CD4-positive, alpha-beta T cell treated with Interleukin-17A for 4 hours (primary cell): ENCODE measurements at places on chromosomes 6 and 20.

GRCh38 chr20:10462516-10462915 lies 27.4 kb downstream of the SLX4IP start:
- DNase-seq, result no peak

DNA sequence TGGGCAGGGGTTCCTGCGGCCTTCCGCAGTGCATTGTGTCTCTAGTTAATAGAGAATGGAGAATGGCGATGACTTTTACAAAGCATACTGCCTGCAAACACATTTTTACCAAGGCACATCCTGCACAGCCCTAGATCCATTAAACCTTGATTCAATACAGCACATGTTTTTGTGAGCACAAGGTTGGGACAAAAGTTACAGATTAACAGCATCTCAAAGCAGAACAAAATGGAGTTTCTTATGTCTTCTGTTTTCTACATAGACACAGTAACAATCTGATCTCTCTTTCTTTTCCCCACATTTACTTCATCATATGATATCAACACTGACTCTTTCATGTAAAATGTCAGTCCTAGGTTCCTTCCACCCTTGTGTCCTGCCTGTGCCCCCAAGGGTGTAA lies 63.5 kb downstream of the GCNT2 start:
- no peak for DNase-seq

DNA sequence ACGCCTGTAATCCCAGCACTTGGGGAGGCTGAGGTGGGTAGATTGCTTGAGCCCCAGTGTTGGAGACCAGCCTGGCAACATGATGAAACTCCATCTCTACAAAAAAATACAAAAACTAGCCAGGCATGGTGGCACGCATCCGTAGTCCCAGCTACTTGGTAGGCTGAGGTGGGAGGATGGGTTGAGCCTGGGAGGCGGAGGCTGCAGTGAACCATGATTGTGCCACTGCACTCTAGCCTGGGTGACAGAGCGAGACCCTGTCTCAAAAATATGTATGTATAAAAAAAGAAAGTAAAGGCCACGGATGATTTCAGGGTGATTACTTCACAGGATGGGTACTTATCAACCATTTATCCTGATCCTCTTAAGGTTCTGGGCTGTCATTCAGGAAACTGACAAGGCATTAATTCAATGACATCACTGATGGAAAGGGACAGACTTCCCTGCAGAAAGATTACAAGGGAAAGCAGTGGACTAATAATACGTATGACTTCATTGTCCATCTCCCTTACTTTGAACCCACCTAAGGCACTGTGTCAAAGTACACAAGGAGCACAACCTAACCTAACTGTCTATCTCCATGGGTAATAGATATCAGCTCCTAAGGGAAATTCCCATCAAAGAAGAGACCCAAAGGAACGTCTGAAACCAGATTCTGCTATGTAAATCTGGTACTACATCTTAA lies 61.2 kb downstream of the ZMYND8 start:
- no peak for DNase-seq

- DNase-seq, result no peak
Measured at GRCh38 chr6:167907837-167908681, 81.3 kb downstream of the AFDN start.

DNA sequence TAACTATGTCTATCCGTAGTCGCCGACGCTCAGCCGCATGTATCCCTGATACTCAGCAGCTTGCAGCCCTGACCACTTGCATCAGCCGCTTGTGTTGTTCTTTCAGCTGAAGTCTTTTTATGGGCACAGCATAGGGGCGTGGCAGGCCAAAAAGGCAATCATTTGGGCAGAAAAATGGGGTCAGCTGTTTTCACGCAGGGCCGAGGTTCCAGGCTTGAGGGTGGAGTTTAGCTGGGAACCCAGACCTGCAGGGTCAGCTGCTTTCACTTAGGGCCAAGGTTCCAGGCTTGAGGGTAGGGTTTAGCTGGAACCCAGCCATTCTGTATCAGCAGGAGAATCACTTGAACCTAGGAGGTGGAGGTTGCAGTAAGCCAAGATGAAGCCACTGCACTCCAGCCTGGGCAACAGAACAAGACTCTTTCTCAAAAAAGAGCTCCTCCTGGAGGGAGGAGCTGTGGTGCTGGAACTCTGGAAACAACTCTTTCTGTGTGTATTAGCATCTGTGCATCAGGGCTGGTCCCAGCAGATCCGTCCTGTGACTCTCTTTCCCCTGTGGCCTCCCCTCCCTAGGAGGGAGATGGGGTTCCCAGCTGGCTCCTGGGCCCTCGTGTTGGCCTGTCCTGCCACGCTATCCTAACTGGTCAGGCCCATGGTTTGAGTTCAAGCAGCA lies 56.9 kb upstream of the PRND start:
- DNase-seq, result no peak

DNA sequence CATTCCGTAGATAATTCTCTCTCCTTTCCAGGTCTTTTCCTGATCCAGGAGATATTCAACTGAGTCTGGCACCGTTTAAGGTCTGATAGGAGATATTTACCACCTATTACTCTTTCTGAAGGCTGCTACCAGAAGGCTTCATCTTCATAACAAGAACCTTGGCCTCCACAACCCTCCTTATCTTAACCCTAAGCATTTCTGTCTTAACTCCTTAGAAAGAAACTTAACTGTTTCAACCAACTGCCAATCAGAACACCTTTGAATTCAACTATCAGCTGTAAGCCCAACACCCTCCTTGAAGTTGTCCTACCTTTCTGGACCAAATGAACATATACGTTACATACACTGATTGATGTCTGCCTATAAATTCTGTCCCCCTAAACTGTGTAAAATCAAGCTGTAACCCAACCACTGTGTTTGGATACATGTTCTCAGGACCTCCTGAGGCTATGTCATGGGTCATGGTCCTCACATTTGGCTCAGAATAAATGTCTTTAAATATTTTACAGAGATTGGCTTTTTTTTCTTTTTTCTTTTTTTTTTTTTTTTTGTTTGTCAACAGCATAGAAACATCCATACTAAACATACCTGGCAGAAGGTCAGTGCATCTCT lies 6.6 kb upstream of the TNFAIP3 start:
- DNase-seq, result no peak

DNA sequence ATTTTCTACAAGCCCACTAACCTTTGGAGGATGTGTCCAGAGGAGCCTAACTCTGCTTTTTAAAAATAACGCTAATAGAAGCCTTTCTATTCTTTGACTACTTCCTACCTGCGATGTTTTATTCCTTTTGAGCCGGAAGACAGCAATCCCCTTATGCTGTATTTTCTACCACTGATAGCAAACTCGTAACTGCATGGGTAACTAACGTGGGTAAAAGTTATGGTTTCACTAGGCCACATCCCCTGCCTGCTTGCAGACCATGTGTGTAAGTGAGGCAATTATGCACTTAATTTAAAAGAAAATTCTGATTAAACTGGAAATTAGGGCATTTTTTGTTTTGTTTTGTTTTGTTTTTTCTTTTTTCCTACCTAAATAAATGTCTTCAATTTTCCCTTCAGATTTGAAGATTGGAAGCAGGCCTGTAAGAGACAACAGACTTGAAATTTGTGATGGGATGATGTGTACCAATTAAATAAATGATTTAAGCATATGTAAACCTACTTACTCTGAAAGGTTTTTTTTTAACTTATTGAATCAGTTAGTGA lies 931 bp downstream of the UFL1 start:
- DNase-seq, result peak; percentile 32

DNA sequence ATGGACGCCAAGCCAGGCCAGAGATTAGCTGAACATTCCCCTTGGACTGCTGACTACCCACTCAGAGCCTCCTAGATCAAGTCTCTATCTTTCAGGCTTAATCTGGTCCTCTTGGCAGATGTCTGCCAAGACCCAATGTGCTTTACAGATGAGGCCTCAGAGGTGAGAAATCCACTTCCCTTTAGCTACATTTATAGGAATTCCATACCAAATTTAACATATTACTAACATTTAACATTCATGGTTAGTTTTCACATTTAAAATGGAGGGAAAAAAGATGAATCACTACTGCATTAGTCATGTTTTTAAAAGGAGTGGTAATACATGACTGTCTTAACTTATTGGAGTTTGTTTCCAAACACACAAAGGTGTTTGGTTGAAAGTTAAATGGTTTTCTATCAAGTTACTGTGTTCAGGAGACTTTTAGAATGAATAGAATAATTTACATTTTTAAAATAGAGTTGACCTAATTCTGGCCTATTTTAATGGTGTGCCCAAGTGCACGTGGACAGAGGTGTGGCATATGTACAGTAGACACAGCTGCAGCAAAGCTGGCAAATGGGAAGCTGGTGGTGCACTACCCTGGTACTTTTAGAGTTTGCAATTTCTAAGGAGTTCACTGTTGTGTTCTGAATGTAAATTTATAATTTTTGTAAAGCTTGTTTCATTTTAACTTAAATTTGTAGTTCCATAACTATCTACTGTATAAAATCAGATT lies 41.9 kb upstream of the CALHM6 start:
- no peak for DNase-seq

DNA sequence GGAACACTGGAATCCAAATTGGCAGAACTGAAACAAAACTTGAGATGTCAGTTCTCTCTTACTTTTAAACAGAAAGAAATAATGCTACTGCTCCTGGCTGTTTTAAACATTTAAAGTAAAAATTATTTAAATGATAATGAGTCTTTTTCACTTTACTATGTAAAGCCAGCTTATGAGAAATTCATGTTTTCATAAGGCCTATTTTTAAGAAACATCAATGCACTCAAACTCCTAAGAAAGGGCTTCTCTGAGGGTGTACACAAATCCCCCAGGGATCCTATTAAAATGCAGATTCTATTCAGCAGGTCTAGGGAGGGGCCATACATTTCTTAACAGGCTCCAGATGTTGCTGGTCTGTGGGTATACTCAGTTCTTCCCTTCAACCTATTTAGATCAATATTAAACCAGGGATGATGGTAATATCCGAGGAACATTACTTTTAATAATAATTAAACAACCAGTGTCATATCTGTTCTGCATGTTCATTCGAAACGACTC lies 2.3 kb downstream of the FERMT1 start:
- no peak for DNase-seq

DNA sequence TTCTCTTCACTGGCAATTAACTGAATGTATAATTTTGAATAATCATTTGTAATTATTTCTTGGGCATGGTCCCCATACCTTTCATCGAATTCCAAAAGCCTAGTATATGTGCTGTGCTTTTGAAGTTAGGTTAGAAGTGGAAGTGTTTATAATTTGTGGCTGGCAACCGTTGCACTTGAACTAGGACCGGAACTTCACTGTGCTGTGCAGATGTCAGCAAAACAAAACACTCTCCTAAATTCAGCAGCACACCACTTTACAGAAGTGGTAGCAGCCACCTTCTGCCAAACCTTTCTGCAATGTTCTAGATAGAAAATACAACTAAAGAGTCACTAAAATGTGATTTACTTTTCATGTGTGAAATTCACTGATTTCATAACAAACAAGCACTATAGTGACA lies 111.9 kb downstream of the FAM83B start:
- no peak for DNase-seq

DNA sequence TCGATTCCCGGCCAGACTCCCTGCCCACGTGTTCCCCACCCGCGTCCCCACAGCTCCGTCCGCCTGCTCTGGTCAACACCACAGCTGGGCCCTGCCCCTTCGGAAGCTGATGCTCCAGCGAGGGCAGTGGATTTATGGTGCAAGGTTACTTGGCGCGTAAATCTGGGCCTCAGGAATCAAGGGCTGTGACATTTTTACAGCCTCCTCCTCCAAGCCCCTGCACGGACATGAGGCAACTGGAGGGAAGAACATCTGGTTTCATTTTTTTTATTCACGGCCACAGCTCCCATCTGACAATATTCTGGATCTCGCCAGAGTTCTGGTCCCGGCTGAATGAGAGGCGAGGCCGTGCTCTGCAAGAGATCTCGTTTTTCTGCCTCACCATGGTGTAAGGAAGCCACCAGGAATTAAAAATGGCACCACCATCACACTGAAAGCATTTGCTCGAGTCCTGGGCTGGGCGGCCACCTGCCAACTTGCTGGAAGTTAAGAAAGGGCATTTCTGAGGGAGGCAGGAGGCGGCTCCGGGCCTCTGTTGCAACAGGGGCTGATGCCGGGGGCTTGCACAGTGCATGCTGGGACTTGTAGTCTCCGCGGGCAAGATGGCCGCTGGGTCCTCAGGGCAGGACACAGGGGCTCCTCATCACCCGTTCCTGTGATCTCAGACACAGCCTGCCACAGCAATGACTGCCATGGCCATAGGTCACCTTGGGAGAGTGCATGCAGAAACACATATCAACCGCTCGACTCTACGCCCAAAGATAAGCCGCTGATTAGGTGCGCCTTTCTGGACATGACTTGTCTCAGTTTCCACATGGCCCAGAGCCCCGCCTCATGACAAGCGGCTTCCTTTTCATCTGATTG lies 148.5 kb downstream of the LY86 start:
- no peak for DNase-seq

- DNase-seq, result peak; percentile 85
Measured at GRCh38 chr6:44237021-44237812, 9.7 kb upstream of the HSP90AB1 start.
